ENCODE measurements at places on chromosomes 5 and 9.

DNA sequence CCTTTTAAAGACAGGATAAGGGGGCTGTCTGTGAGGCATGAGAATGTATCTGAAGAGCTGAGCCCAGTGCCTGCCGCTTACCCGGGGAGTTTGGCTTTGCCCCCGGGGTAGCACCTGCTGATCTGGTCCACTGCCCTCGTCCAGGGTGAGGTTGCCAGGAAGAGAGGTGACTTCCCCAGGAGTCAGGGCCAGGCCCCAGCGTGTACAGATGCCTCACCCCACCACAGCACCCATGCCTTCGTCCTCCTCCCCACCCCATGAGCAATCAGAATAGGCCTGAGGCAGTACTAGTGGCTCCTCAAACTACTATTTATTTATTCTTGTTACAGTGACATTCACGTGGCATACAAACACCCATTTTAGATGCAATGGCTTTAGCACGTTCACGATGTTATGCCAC, 15.7 kb upstream of the AIF1L start:
- no peak for DNase-seq

DNA sequence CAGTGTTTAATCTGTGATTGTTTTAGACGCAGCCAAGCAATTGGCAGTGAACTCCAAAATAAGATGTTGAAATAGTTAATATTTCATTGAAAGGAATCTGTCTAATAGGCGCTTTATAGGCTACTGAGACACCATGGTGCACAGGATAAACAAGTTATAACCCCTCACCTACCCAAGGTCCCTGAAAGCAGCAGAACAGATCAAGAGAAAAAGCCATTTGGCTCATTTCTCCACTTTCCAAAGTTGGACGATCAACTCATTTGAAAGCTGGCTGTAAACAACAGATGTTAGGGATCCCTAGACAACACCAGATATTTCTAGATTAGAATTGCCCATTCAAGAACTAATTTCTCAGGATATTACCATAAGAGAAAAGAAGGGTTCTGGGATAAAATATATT, 4.9 kb downstream of the PUM3 start:
- no peak for DNase-seq

GRCh38 chr5:6720561-6720921, 7.3 kb downstream of the TENT4A start:
- no peak for DNase-seq

DNA sequence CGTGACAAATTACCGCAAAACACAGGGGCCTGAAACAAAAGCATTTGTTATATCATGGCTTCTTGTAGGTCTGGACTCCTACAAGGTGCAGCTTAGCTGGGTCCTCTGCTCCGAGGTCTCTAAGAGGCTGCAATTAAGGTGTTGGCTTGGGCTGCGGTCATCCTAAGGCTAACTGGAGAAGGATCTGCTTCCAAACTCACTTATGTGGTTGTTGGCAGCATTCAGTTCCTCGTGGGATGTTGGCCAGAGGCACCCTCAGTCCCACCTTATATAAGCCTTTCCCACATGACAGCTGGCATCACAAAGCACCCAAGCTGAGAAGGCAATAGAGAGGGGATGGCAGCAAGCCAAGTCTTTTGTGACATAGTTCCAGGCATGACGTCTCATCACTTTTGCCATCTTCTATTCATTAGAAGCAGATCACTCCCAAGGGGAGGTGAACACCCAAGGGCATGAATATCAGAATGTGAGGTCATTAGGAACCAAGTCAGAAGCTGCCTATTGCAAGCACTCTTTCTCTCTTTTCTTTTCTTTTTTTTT, 47.9 kb upstream of the ZBTB43 start:
- DNase-seq = no peak

- DNase-seq = no peak
These were observed 13.0 kb downstream of the SLC38A9 start for GRCh38 chr5:55699041-55699688.

- DNase-seq = no peak
These were observed 7.1 kb downstream of the SPACA9 start for GRCh38 chr9:132885720-132886333.

- no peak for DNase-seq
These were observed 4.0 kb downstream of the IL7R start for GRCh38 chr5:35860686-35861085.

- DNase-seq = no peak
These were observed 66.9 kb downstream of the SKIC3 start for GRCh38 chr5:95487880-95488279.

DNA sequence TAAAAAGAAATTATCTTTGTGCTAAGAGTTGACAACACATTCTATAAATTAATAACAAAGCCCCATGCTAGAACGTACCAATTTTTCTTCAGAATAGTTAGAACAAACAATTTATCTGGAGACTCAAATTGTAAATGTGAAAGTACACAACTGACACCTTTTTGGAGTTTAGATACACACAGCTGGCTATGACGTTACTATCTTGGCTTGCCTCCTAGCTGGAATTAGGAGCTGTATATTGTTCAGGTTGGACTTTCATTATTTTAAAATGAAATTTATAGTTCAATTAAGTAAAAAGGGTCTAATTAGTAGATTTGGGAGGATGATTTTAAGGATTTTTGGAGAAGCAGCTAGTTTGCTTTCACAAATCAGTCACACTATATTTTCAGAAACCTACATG, 393.9 kb upstream of the RIOK2 start:
- no peak for DNase-seq

DNA sequence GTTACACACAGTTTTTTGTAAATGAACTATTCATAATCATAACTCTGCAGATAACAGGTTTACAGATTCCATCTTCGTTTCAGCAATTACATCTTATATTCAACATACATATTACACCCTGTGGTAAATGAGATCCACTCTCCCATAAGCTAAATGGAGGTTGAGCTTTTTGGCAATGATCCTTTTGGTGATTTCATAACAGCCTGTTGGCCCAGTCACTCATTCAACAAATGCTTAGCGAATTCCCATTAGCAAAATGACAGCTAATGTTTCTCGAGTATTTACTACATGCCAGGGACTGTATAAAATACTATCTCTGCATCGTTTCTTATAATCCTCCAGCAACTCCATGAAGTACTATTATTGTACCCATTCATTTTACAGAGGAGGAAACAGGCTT, 25.4 kb upstream of the AGXT2 start:
- no peak for DNase-seq

DNA sequence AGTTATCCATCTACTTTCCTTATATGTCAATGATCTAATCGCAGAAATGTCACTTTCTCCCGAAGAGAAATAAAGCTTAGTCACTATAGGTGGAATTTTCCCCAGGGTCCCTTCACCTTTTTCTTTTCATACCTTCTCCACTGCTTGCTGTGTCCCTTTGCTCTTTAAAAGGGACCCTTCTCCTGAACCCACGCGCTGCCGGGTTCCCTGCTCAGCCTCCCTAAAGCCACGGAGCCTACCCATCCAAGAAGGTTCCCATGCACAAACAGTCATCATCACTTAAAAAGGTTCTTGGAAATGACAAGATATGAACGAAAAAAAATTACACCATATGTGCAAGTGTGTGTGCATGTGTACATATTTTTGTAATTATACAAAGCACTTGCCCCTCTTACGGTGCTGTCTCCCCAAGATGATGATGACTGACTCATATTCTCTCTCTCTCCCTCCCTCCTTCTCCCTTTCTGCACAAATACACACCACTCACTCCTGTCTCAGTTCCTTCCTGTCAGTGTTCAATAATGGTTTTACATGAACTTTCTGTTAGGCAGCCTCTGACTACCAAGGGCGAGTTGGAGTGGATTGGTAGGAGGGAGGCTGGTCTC, 1.5 kb upstream of the PTPRD start:
- no peak for DNase-seq

DNA sequence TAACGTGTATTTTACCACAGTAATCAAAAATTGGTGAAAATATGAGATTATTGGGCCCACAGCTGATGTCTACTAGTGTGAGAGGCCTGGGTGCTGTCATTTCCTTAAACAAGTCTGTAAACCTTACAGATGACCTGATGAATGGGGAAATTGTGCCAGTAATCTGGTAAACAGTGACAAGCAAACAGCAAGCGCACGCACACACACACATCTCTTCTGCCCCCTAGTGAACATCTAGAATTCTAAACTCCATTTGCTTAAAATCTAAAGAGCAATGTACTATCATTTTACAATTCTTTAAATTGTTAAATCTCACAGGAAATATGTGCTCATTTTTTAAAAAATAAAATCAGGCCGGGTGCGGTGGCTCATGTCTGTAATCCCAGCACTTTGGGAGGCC, 7.5 kb upstream of the RAPGEF1 start:
- no peak for DNase-seq

DNA sequence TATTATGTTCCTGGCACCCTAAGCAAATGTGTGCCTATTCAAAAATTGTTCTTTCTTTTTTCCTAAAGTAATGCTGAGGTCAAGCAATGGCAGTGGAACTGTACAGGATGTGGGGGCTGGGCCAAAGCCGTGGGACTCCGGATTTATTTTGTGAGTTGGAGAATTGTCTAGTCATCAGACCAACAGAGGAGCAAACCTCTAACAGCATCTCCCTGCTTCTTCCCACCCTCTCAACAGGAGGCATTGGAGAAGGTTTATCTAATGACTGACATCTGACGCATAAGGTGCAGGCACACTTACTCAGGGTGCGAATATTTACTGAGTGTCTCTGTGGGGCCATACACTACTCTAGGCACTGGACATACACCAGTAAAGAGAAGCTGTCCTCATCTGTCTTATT, 38.6 kb downstream of the MARCHF11 start:
- no peak for DNase-seq

DNA sequence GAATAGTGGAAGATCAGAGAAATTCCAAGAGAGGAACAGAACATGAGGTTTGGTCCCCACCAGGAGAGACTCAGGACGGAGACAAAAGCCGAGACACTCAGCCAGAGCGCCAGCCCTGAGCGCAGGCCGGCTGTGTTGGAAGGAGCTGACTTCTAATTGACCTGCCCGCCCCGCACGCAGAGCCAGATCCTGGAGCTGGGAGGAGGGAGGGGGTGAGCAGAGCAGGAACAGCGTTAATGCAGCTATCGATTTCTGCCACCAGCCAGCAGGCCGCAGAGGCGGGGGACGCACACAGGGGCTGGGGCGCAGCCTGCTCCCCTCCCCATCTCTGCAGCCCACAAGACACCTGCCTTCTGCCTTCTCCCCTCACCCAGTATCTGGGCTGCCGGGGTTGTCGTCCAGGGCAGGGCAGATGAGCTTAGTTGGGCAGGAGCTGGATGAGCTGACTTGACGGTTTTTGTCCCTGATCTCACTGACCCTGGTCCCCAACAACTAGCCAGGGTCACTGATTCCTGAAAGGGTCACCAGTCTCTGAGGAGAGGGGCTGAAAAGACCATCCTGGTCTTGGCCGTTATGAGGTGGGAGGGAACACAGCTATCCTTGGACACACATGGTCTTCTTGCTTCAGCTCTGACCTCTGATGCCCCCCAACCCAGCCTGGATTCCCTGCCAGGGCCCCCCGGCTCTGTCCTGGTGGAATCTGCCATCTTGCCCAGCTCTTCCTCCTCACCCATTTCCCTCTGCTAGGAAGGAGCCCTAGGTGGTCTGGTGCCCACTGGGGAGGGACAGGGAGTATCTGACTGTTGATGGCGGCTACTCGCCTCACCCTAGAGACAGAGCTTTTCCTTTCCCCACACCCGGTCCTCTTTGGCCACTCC, 29.8 kb downstream of the CXXC5 start:
- DNase-seq = no peak

DNA sequence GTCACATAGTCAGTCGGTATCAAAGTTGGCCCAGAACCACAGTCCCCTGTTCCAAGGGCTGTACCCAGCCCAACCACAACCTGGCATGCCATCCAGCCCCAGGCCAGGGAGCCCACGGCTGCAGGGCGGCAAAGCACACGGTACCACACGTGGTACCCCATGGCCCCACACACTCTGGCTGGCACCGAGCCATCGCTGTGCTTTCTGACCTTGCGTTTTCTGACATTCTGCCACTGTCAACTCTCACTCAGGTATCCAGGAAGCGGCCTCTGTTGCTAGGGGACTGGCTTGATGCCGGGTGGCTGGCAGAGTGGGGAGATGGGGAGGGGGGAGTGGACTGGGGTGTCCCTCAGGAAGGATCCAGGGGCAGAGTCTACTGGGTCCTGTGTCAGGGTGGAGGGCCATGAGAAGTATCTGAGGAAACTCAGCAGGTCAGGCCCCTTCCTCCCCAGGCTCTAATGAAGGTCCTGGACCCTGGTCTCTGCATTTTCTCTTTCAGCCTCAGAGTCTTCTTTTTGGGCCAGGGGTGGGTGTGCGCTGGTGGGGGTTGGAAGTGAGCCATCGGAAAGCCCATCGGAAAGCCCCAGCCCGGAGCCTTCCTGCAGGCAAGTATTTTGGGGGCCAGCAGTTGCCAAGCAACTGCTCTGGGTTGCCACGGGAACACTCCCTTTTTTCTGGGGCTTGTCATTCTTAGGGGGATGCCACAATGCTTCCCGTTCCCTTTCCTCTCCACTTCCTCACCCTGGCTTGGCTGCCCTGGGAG, 21.0 kb upstream of the RALGDS start:
- no peak for DNase-seq

DNA sequence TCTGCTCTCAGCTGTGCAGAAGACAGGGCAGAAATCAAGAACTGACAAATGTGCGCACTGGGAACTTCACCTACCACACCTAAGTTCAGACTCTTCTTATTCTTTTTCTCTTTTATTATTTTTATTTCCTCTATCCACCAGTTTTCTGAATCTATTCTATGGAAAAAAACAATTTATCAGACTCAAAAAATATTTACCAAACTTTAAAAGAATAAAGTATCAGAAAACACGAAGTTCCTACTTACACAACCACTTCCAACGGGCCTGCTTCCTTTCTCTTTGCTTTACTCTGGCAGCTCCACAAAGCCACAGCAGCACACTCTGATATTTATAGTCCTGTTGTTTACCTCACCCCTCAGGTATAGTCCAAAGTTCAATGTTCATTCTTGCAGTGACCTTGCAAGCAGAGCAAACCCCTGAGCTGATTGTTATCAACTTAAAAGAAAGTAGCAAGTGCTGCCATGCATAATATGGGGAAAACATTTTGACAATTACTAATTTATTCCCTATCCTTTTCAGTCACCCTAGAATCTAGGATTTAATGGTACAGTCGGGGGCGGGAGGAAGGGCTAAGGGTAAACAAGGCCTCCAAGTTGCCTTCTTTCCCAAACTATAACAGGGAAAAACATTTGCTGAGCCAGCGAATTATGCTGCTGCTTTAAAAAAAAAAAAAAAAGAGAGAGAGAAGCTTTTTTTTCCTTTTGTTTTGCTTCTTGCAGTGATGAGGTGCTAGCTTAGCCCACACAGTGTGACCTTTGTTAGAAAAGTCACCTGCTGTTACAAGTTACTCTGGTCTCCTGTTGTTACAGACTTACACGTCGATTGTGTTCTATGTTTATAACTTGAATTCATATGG, at the start of gene SELENOP:
Gene SELENOP, minus strand, starts transcription at position 302 of the 856 bp plus-strand sequence. CDS start 3,539 bp downstream, outside the sequence.
- DNase-seq = peak; percentile 11

All from H54 (cell line).